Stimulated activated CD8-positive, alpha-beta memory T cell treated with anti-CD3 and anti-CD28 coated beads, Interleukin-7, amount 100 ng/mL, for 24 hours (primary cell): ENCODE measurements at places on chromosomes 4 and X.

GRCh38 chr4:8913858-8914460 lies 42.3 kb upstream of the HMX1 start:
- no peak for DNase-seq

GRCh38 chr4:98446499-98447375 lies 185.6 kb downstream of the RAP1GDS1 start:
- peak; percentile 31 for DNase-seq

DNA sequence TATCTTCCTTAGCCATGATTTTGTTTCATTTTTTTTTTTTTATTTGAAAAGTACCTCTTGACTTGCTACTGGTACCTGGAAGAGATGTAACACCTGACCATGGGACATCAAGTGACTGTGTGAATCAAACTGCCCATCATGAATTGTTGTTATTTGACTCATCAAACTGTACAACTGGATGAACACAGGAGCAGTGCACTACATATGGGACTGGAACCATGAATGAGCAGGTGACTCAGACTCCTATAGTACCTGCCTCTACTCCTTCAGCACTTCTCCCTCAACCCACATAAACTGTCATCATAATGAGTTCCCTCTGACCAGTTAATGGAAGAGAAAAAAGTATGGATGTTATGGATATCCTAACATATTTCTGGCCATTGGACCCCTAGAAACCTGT lies 15.9 kb upstream of the UBE2D3 start:
- no peak for DNase-seq

- DNase-seq: no peak
Observed at GRCh38 chr4:98994474-98995182, 893 bp upstream of the METAP1 start.

- DNase-seq: no peak
Observed at GRCh38 chr4:61760820-61761219, 560.7 kb downstream of the ADGRL3 start.

- no peak for DNase-seq
Observed at GRCh38 chr4:123786920-123787319, 390.3 kb downstream of the SPRY1 start.

DNA sequence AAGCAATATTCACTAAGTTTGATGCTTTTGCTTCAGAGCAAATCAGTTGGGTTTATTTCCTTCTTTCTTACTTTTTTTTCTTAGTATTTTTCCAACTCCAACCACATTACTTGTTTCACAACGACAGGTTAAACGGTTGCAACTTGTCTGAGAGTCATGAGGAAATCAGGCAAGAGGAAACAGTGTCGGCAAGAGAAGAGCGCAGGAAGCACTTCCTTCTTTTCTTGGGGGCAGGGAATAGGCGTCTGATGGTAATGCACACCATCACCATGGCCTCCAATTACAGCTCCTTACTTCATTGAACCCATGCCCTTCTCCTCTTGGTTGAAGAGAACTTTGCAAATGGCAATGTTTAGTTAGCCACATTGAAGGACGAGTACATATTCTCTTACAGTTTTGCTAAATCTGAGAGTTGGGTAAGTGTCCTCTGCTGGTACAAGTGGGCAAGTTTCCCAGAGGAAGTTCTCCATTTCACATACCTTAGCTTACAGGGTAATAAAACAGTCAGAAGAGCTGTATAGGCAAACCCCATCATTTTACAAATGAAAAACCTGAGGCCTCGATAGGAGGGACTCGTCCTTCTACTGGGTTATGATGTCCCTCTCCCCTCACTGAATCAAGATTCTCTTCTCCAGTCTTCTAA lies 8.3 kb upstream of the CXCL8 start:
- no peak for DNase-seq

GRCh38 chr4:115234405-115235093 lies 121.1 kb upstream of the NDST4 start:
- DNase-seq: no peak

- DNase-seq: no peak
Observed at GRCh38 chr4:183797011-183797444, 108.1 kb upstream of the STOX2 start.

DNA sequence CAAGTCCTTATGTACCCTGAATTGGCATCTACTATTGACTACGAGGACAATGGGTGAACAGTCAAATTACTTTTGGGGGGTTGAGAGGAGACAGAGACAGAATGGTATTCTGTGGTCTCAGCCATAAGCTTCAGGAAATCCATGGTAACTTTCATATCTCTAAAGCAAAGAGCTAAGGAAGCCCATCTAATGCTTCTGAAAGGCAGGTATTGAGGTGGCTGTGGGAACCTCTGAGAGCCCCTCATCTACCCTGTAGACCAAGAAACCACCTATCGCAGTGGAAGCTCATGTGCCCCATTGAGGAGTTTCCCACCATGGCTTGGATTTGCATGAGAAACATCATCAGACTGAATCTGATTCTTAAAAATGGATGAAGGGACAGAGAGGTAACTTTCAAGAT lies 23.1 kb upstream of the BMP2K start:
- no peak for DNase-seq

- no peak for DNase-seq
Observed at GRCh38 chrX:15820106-15821073, 30.1 kb downstream of the ZRSR2 start.

- no peak for DNase-seq
Observed at GRCh38 chr4:121140716-121141460, 23.2 kb downstream of the TNIP3 start.

- no peak for DNase-seq
Observed at GRCh38 chr4:119053245-119053644, 82.4 kb upstream of the MYOZ2 start.

DNA sequence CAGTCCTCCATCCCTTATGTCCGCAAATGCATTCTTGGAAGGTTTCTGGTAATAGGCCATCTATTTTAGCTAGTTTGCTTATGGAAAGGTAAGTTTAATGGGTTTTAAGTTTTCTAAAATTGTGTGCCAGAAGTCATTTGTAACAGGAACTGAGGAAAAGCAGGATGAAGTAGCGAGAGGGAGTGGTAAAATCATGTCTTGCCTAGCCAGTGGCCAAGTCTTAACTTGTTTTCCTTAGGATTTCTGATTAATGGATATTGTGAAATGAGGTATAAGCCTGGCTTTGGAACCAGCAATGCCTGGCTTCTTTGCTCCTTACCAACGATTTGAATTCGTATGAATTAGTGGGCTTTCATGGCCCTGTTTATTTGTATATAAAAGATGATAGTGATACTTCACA lies 7.3 kb downstream of the SEC24B start:
- DNase-seq: no peak

GRCh38 chr4:180028682-180029081 lies 2214.5 kb upstream of the TENM3 start:
- DNase-seq: no peak

GRCh38 chr4:101400096-101400495 lies 52.8 kb upstream of the PPP3CA start:
- DNase-seq: no peak

DNA sequence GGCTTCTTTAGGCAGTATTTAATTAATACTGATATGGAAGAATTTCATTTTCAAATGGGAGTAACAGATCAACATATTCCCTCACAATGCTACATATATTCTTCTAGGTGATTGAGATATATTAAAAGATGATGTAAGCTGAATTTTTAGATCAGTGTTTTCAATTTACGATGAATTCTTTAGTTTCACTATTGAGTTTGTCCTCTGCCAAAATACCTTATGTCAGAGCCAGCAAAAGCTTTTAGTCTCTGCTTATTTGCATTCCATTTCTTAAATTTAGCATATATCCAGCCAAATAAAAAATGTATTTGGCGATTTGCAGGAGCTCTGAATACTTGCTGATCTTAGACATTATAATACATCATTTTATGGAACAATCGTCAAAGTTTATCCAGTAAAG lies 144.3 kb downstream of the MOSPD2 start:
- DNase-seq: no peak

DNA sequence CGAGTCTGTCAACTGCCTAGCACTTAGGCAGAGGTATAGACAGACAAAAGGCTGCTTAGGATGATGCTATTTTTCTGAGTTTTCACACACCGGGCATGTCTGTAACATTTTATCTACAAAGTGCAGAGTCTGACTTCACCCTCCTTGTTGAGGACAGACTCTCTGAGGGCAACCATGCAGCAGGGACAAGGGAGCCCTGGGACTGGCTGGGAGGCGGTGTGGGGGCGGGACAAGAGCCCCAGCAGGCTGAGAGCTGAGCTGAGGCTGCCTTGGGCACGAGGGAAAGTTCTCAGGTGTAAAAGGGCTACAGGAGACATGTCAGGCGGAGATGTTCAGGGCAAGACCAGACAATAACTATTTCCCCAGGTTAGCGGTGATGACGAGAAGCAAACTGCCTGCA lies 81.6 kb downstream of the GATB start:
- DNase-seq: no peak
